ENCODE measurements at places on chromosomes 6 and 20.

- no peak for DNase-seq
Observed at GRCh38 chr6:148273962-148274752, 68.5 kb upstream of the SASH1 start.

GRCh38 chr6:107735906-107736635 lies 88.0 kb downstream of the SCML4 start:
- DNase-seq, result no peak

DNA sequence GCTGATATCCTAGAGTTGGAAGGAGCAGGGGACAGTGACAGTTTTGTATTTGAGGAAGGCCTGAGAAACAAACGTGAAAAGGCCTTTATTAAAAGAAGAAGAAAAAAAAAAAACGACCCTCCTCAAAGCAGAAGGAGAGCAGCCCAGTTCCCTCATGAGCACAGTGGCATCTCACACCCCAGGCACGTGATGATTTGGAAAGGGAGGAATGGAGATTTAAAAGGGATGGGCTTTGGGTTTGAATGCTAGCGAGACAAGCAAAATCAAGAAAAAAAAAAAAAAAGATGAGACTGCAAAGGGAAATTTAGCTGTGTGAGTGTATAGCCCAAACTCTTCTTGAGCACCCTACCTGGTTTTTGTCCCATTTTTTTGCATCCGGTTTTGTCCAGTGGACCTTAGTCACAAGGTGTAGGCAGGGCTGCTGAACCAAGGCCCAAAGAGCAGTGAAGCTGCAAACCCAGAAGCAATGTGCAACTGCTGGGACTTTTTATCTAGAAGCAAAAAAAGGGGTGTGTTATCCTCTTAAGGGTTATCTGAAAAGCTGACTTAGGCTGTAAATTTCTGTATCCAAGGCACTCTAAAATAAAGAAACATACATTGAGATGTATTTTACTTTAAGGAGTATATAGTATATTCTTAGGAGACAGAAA lies 54.5 kb upstream of the RREB1 start:
- no peak for DNase-seq

GRCh38 chr6:52612336-52613054 lies 35.6 kb upstream of the TRAM2 start:
- DNase-seq, result no peak

- DNase-seq, result no peak
Observed at GRCh38 chr6:137491478-137491877, 2.7 kb downstream of the OLIG3 start.

GRCh38 chr20:53902968-53903651 lies 167.3 kb downstream of the BCAS1 start:
- DNase-seq, result no peak

GRCh38 chr20:6347916-6348315 lies 225.1 kb upstream of the FERMT1 start:
- DNase-seq, result no peak

GRCh38 chr20:63696306-63696627 lies 185 bp upstream of the TNFRSF6B start:
- DNase-seq, result peak; percentile 74

Measured in SW480 (cell line).